CD4-positive, alpha-beta T cell treated with Interleukin-15 for 4 hours (primary cell): ENCODE measurements at places on chromosomes 7 and 10.

DNA sequence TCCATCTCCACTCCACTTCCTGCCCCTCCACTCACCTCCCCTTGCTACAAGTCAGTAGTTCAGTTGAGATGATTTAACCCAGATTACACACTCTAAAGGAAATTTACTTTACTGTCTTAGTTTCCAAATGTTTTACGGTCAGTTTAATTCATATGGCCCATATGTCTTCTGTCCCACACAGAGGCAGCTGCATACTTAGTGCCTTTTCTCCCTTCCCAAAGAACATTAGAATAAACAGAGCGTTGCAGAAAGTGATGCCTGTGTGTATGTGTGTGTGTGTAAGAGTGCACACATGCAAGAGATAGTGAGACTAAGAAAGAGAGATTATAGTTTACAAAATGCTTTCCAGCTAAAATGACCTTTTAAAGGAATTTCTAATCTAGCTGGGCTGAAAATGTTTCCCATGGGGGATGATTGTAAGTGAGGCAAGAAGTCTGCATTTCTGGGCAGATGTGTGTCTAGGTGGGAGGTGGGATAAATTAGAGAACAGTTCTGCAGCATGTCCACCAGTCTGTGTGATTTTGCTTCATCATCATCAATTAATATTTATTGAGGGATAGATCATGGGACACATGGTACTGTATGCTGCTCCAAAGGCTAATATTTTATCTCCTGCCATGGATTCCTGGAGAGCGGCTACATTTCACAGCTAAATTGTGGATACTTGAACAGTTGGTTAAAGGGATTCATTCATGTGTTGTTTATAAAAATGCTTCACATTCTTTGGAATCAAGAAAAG is 81.5 kb downstream of the NXPH1 start:
- no peak for DNase-seq

DNA sequence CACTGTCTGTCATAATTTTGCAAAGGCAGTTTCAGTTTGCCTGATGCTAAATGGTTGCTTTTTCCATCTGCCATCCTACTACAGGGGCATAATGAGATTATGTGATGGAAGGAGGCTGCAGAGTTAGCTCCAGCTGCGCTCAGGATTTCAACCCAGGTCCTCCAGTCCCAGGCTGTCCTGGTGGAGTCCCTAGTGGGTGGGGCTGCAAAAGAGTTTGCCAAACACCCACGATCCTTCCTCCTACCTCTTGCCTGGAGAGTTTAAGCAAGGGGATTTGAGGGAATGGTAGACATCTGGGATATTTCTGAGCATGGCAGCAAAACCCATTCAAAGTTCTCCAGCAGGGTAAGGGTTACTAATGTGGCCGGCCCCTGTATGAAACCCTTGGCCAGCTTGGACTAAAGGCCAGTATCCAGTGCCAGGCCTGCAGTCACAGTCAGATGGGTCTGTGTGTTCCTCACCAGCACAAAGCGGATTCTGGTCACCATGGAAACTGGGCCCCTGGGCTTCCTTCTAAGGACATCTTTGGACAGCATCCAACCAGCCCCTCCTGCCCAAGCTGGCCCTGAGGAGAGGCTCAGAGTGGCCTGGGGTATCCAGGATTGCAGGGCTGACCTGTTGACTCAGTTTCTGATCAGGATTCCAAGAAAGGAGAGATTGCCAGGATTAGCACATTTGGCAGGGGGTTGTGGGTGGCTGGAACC is 42.7 kb upstream of the CHST3 start:
- DNase-seq, result no peak

GRCh38 chr7:756231-756927 is 29.3 kb upstream of the PRKAR1B start:
- no peak for DNase-seq

GRCh38 chr10:97154162-97154561 is 31.6 kb downstream of the SLIT1 start:
- DNase-seq, result no peak

DNA sequence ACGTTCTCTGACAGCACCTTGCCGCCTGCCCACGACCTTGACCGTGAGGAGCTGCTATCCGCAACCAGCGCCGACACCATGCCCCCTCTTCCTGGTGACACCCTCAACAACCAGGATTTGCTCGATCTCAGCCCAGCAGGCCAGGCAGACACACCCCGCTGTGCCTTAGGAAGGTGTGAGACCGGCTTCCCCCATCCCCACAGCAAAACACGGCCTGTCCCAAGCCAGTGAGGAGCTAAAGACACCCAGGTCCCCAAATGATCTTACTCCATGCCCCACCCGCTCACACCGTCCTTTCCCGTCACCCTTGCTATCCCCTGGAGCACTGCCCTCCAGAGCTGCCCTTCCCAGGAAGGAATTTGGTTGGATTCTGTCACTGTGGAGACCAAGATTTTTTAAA is 21.3 kb upstream of the TTYH3 start:
- no peak for DNase-seq

GRCh38 chr10:125118011-125118611 is 42.3 kb downstream of the CTBP2 start:
- DNase-seq, result no peak

DNA sequence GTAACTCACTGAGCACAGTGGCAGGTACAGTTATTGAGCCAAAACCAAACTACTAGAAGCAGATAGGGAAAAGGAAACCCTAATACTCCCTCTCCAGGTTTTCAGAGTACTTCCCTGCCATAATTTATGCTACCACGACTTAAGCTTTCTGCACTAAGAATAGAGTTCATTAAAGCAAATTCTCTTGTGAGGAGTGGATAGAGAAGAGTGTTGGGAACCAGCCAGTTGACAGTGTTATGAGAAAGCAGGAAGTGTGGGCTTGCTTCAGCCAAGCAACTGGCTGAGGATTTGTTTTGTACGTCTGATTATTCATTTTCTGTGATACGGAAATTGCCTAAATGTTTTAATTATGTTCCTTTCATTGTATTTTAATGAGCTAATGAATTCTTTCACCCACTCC is 280.5 kb downstream of the KIF20B start:
- no peak for DNase-seq

DNA sequence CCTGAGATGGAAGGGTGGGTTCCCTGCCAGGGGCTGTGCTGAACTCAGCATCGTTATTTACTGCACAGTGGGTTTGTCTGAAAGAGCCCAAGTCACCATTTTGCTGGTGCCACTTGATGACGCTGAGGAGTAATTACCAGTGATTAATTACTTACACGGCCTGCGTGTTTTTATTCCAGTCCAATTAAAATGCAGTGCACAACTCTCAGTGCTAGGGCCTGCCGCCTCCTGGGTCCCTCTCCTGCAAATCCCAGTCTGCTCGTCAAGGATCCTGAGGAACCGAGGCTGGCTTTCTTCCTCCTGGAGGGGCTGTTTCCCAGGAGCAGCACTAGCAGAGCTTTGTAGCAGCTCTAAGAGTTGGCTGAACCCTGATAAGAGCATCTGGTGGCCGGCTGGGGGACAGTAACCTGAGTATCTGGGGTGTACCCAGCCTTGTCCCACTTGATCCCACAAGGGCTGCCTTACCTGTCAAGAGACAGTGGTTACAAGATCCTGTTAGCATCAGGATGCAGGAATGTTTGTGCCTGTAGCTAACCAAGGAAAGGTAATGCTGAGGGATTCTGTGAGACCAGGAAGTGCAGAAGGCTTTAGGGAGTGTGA is 45.1 kb upstream of the LRRC4 start:
- no peak for DNase-seq

- DNase-seq, result no peak
These were observed 65.0 kb upstream of the TES start for GRCh38 chr7:116145245-116145852.

GRCh38 chr7:31192986-31193385 is 140.9 kb downstream of the ADCYAP1R1 start:
- DNase-seq, result no peak

- DNase-seq, result no peak
These were observed 741.4 kb upstream of the POT1 start for GRCh38 chr7:125670926-125671572.

GRCh38 chr7:133310232-133310862 is 57.5 kb downstream of the EXOC4 start:
- DNase-seq, result no peak

DNA sequence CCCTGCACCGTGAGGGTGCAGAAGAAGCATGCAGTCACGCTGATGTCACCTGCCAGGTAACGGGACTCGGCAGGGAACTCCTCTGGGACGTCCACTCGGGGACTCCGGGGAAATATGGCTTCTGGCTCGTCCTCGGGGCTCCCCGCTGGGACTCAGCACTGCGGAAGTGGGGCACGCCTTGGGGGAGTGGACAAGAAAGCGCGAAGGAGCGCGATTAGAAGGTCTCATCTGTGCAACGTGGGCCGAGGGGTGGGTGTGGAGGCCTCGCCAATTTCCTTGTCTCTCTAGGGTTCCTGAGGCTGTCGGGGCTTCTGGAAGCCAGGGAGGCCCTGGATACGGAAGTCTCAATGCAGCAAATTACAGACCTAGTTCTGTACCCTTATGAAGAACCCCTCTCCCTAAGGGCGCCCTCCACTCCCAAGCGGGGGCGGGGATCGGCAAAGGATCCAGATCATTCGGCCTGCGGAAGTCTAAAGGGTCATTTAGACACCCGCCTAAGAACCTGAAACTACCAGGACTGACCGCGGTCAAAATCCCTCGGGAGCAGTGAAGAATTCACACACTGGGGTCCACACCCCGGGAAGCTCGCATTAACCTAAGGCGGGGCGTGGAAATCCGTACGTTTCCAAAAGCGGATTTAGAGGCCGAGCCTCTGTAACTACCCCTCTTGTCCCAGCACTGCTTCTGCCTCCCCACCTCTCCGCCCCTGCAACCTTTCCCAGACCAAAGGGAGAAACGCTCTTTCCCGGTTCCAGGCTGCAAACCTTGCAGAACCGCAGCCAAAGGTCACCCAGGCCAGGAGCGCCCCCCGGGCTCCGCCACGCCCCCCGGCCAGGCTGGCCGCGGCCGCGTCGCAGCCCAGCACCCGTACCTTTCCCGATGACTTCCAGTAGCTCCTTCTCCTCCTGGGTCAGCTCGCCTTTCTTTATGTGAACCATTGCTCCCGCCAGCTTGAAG is 640 bp downstream of the ANKMY2 start:
- peak; percentile 49 for DNase-seq

DNA sequence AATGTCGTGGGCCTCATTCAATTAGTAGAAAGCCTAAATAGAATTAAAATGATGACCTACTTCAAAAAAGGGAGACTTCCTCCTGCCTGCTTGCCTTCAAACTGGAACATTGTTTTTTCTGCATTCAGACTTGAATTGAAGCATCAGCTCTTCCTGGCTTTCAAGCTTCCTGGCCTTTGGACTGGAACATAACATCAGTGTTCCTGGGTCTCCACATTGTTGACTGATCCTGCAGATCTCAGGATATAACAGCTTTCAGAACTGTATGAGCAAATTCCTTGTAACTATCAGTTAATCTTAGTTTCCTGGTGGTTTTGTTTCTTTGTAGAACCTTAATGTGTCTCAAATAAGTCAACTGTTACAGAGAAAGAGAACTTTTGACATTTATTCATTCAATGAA is 18.6 kb downstream of the MAGI2 start:
- no peak for DNase-seq

- DNase-seq, result no peak
These were observed 147.6 kb downstream of the GPR85 start for GRCh38 chr7:112938863-112939573.

GRCh38 chr10:27660268-27660667 is 85.4 kb downstream of the MKX start:
- DNase-seq, result no peak

DNA sequence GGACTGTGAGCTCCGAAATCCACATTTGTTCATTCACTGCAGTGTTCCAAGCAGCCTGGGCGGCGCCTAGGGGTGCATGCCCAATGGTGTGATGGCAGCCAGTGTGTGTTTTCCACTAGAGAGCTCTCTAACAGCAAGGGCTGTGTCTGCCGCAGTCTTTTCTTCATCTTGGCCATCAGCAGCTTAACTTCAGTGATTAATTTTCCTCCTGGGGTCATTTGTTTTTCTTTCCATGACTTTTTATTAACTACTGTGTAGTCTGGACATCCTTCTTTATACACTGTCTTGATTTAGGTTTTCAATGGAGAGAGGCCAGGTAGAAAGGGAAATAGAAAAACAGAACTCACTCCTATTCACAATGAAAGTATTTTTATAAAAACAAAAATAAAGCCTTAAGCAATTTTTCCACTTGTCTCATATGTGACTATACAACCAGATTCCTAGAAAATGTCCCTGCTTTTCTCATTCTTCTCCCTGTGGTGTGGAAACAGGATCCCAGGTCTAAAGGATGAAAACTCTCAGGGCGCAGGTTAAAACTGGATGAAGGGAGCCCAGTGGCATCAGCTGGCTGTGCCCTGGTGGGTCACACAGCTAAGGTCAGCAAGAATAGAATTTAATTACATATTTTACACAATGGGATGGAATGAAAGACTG is 176.8 kb downstream of the PKD1L1 start:
- DNase-seq, result no peak

DNA sequence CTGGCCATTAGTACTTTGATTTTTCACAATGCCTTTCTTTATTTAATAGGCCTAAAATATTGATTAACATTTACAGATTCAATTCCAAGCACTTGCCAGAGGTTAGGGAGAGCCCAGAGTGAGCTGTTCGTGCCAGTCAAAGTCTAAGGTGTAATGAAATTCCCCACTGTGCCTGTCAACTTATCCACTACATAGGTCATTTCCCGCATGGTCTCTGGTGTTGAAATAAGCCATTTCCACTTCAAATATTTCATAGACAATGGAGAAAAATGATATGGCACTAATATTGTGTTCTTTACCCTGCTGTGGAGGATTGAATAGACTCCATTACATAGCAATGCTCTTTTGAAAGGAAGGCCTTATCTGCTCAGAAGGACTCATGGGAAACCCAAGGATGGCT is 978.1 kb upstream of the CELF2 start:
- no peak for DNase-seq

DNA sequence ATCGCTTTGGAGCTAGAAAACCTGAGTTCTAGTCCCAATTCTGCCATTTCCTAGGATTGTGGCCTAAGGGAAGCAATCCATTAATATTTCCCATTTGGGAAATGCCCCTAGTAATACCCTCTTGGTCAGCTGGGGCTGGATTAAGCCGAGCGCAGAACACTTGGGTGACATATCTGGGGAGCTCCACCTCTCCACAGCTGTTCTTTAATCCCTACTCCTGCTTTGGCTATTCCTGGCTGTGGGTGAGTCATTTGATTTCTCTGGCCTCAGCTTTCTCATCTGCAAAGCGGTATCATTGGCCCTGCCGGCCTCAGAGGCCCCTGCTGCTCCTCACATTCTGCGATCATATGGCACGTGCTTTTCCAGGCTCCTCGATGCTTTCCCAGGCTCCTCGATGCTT is 108.3 kb downstream of the BUB3 start:
- no peak for DNase-seq

- no peak for DNase-seq
These were observed 3.0 kb upstream of the JAZF1 start for GRCh38 chr7:28183627-28184026.
